ENCODE measurements at places on chromosomes 2 and 18.
A peak's percentile ranks its signal among the peaks of the same experiment; 100 is the strongest.

GRCh38 chr2:120396013-120396860 is 50.3 kb downstream of the INHBB start:
- DNase-seq: no peak

GRCh38 chr2:69471793-69472192 is 34.6 kb upstream of the NFU1 start:
- no peak for DNase-seq

DNA sequence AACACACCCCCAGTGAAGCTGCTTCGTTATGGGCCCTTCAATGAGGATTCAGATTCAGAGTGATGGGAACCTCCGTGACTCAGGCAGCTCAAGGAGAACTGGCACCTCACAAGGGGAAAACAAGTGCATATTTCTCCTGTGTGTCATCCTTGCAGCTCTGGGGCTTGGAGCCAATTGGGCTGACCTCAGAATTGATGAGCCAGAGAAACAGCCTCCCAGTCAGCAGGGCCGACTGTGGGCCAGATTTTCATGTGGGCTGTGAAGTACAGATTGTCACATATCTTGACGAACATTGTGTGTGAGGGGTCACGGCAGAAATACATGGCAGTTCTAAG is 189.6 kb upstream of the SP5 start:
- DNase-seq: peak; percentile 98

DNA sequence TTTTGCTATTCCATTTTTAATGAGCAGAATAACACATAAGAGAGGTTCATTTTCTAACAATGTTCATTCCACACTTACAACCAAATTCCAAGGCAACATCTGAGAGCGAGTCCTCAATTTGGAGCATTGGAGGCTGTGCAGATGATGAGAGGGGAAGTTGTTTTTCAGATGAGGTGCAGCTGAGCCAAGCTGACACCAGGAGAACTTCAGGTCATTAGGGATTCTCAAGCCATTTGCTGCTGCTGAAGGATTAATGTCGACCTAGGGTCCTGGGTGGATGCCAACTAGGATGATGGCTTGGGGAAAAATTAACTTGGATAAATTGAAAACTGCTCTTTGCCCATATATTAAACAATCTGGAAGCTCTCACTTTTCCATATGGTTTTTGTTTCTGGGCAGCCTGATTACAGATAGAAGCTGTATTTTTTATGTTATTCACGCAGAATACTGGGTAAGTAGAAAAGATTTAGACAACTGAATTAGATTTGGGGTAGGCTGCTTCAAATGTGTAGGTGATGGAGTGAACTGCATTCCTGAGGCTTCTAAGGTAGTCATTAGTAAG is 206.4 kb upstream of the SLC39A10 start:
- no peak for DNase-seq

- DNase-seq: no peak
Observed at GRCh38 chr2:213863541-213863940, 547.3 kb upstream of the VWC2L start.

- no peak for DNase-seq
Observed at GRCh38 chr2:81706856-81707255, 1402.3 kb upstream of the LRRTM1 start.

Measured in LHCN-M2 (cell line).